ENCODE measurements at places on chromosomes 11 and 22. TPM values are rescaled to one million over a fixed set of nuclear protein-coding genes. Genes with fewer than 3 reads are reported as not detected.

GRCh38 chr11:64690235-64690634 is 32.8 kb downstream of the NRXN2 start:
- no peak overlapping the region for H3K4me3 ChIP-seq
- H3K27ac ChIP-seq = no peak overlapping the region
- no peak for DNase-seq
- H3K27me3 ChIP-seq = peaks cover 6% of the 10 kb centered on the region

- H3K36me3 ChIP-seq = peaks cover 5% of the 10 kb centered on the region
- no peak for DNase-seq
- H3K4me3 ChIP-seq = no peak overlapping the region
- no peaks in the 10 kb centered on the region for H3K4me1 ChIP-seq
- no peaks in the 10 kb centered on the region for H3K27me3 ChIP-seq
Measured at GRCh38 chr11:73907191-73907590, 30.4 kb downstream of the PAAF1 start.

DNA sequence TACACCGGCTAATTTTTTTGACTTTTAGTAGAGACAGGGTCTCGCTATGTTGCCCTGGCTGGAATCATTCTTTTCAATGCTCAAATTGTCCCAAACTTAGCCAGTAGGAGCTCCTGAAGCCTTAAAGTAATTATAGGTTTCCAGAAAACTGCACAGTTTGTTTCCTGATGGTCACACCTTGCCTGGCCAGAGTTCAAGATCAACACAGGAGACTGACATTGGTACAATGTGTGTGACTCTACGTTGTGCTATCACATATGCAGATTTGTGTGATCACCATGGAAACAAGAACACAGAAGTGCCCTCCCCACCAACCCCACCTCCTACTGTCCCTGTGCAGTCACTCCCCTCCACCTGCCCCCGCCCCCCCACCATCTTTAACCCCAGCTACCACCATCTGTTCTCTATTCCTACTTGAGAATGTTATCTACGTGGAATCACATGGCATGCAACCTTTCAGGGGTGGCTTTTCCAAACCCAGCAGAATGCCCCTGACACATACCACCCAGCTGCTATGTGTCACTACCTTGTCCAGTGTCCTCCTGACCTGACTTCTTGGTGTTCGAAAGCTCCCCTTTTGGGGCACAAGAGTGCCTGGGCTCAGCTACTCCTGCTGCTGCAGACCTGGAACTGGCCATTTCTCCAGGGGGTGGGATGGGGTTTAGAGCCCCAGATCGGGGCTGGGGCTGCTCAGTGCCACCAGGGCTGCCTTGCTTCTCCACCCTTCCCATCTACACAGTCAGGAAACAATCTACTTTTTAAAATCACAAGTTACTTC is 6.1 kb upstream of the NAP1L4 start:
- no peaks in the 10 kb centered on the region for H3K27me3 ChIP-seq
- H3K4me1 ChIP-seq = no peaks in the 10 kb centered on the region
- DNase-seq = no peak
- H3K4me3 ChIP-seq = no peak overlapping the region

DNA sequence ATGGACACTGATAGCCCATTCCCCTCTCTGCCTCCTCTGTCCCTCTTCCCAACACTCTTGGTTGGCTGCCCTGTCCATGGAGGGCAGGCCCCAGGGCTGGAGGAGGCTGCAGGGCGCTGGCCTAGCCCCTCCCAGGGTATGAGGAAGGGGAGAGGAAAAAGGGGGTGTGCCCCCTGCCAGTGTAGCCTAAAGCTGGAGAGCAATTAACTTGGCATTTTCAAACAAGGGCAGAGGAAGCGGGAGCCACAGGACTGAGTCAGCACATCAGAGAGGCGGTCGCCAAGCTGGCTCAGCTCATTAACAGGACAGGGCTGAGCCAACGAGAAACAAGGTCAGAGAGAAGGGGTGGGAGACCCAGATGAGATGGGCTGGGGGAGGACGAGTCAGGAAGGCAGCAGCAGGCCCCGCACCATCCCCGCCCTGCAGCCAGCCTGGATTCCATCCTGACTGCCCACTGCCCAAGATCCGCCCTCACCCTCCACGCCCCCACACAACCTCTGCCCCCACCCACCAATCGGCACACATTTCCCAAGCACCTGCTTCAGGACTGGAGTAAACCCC is 76.3 kb downstream of the BUD13 start:
- H3K4me1 ChIP-seq = no peaks in the 10 kb centered on the region
- no peaks in the 10 kb centered on the region for H3K27me3 ChIP-seq
- H3K4me3 ChIP-seq = no peak overlapping the region
- DNase-seq = no peak

DNA sequence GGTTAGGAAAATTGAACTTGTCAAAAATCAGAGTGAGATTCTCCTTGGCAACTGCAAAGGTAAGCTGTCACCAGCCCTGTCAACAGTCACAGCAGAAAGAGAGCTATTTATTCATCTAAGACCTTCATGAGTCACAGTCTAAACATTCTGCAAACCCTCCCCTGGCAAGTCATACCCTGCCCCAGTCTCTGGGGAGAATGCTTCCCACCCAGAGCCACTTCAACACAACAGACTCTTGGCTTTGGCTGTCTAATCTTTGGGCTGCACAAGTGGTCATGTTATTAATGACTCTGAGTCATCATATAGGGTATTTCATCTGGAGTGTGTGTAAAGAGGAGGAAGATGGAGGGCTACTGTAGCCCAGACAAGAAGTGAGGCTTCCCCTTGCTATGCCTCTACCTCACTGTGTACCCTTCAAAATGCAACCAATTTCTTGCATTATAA is 153.4 kb downstream of the CCDC34 start:
- no peak overlapping the region for H3K27ac ChIP-seq
- DNase-seq = no peak
- H3K36me3 ChIP-seq = no peaks in the 10 kb centered on the region
- H3K27me3 ChIP-seq = no peaks in the 10 kb centered on the region
- no peak overlapping the region for H3K4me3 ChIP-seq
- no peaks in the 10 kb centered on the region for H3K4me1 ChIP-seq

- no peaks in the 10 kb centered on the region for H3K27me3 ChIP-seq
- peak overlapping the region; percentile 95 for H3K27ac ChIP-seq
- H3K4me3 ChIP-seq = no peak overlapping the region
- peak; percentile 89 for DNase-seq
- peaks cover 22% of the 10 kb centered on the region for H3K4me1 ChIP-seq
Measured at GRCh38 chr11:613369-613968, 2.3 kb downstream of the IRF7 start.

DNA sequence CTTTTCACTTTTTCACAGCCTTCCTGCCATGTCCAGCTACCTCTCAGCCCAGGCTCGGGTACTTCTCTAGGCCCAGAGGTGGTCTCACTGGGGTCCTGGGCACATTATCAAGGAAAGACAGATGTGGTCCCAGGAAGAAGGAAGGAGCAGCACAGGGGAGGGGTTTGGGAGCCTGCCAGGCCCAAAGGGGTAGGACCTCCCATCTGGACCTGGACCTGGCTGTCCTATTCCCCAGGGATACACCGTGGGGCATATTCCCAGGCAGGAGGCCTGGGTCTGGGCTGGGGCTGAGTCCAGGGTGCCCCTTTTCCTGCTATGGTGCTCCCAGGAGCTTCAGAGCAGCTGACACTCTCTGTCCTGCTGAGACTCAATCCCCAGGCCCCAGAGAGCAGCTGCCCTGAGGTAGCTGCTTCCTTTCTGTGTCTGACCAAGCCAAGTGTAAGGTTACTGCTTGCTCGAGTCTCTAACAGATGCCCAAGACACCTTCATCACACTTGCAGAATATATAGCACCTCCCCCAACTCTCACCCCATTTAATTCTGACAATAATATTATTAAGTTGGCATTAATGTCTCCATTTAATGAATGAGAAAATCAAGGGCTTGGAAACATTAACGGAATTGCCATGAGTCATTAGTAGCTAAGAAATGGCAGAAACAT is 232.0 kb downstream of the BUD13 start:
- H3K4me3 ChIP-seq = no peak overlapping the region
- no peaks in the 10 kb centered on the region for H3K4me1 ChIP-seq
- H3K27ac ChIP-seq = no peak overlapping the region
- no peak for DNase-seq
- no peaks in the 10 kb centered on the region for H3K36me3 ChIP-seq
- no peaks in the 10 kb centered on the region for H3K27me3 ChIP-seq

- H3K36me3 ChIP-seq = no peaks in the 10 kb centered on the region
- no peak for DNase-seq
- no peak overlapping the region for H3K4me3 ChIP-seq
- H3K27ac ChIP-seq = no peak overlapping the region
- H3K27me3 ChIP-seq = no peaks in the 10 kb centered on the region
Measured at GRCh38 chr11:1765871-1766718, 2.4 kb upstream of the CTSD start.

The CTSW gene
- total RNA-seq = 24.9 TPM

The TSSK2 gene
- 0.42 TPM for total RNA-seq

The HIC2 gene
- 13.8 TPM for total RNA-seq

The MFRP gene
- not detected for total RNA-seq

Data from naive thymus-derived CD4-positive, alpha-beta T cell (primary cell).